Uterus (tissue), 4 donors: ENCODE measurements at places on chromosomes 3 and 15. TPM values are rescaled to one million over a fixed set of nuclear protein-coding genes. Genes with fewer than 3 reads are reported as not detected.

WNT5A gene
- 6.2 TPM for total RNA-seq

GRCh38 chr3:34078418-34078817 is 280.0 kb downstream of the PDCD6IP start:
- no peak for DNase-seq

DNA sequence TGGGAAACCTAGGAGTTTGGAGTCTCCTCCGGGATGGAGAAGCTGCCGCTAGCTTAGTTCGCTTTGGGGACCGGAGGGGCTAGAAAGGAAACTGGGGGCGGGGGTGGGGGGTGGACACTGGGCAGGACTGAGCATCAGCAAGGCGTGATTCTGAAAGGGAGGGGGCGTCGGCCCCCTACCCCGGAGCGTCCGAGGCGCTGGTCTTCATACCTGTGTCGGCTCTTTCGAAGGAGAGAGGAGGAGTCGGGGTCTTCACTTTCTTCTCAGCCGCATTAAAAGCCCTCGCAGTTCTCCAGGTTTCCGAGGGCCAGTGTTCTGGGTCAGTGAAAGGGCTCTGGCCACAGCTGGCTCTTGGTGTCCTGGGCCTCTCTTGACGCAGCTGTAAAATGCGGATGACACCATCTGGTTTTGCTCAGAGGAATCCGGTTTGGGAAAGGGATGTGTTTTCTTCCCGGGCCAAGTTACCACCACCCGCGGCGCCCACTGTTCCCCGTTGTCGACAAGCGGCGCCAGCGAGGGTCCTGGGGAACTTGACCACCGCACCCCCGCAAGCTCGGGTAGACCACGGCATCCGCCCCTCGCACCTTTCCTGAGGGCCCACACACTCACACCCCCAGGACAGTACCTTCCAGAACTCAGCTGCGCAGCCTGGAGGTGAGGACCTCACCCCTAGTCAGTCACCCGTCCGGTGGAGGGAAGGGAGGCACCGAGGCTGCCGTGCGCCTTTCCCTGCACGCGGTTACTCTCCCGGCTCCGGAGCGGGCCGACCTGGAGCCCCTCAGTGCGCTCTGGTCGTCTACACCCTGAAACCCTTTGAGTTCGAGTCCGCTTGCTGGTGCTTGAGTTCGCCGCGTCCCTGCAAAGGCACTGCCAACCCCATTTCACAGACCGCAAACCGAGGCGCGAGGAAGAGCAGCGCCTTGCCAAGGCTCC is 660 bp downstream of the CCK start:
- no peak for DNase-seq

- DNase-seq: no peak
These were observed 92.7 kb downstream of the UACA start for GRCh38 chr15:70670680-70671079.

APOD gene
- 242 TPM for total RNA-seq

SLC12A8 gene
- not detected for total RNA-seq

GRCh38 chr3:149120051-149120972 is 9.1 kb upstream of the HPS3 start:
- no peak for DNase-seq

PEAK1 gene
- 14.4 TPM for total RNA-seq

DNA sequence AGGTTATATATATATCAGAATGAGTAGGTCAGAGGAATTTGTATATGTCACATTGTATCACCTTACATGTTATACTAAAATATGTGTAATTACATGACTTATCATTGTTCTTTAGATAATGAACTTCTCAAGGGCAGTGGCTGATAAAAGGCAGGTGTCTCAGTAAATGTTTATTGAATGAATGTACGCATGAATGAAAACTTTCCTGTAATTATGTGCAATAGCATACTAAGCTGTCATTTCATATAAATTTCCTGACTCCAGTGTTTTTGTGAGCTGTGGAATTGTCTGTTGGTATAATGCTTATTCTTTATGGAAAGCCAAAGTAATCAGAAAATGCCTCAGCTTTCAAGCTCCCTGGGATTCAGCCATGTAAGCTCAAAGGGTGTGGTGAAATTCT is 4.2 kb downstream of the TBC1D23 start:
- no peak for DNase-seq

FHIT gene
- 15.2 TPM for total RNA-seq
